ENCODE measurements at places on chromosomes 2 and 18.

DNA sequence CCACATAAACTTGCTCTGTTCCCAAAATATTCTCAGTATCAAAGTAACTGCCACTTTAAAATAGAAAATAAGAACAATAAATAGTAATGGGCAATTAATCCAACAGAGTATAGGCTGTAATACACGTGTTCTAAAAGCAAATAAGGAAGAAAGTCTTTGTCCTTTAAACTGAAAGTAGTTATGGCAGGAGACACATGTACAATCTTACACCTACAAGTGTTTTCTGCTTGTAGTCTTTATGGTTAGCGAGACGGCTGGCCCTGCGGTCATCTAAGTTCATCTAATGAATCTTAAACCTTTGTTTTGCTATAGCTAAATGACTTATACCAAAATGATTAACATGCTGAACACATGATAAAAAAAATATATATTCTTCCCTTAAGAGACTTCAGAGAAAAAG lies 32.4 kb downstream of the CYB5A start:
- no peak for DNase-seq

DNA sequence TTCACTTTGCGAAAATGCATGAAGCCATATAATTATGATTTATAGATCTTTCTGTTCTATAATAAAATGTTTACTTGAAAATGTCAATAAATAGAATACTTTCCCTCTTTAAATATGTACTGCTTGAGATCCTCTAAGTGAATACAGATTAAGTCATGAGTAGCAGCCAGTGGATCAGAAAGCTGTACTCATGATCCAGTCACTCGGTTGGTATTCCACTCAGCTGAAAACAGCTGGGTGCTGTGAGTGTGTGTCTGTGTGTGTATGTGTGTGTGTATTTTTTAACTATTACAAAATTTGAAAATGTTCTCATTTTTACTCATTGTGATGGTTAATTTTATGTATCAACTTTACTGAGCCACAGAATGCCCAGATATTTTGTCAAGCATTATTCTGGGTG lies 141.6 kb upstream of the CYP26B1 start:
- no peak for DNase-seq

DNA sequence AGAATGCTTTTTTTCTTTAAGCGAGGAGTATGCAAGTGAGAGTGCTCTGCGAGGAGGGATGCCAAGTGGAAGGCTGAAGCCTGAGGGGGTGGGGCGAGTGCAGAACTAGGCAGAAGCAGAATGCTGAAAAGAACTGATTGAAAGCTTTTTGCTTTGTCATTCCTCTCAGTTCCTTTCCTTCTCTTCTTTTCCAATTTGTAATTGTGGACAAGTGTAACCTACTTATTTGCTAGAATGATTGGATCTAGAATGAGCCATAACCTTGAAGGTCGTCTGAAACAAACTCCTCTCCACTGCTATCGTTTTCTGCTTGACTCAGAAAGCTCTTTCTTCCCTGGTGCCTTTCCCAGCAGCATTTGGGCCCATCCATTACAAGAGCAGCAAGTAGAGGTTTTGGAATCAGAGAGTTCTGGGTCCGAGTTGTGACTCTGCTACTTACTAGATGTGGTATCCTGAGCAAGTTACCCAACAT lies 115.3 kb downstream of the METTL8 start:
- peak; percentile 19 for DNase-seq

DNA sequence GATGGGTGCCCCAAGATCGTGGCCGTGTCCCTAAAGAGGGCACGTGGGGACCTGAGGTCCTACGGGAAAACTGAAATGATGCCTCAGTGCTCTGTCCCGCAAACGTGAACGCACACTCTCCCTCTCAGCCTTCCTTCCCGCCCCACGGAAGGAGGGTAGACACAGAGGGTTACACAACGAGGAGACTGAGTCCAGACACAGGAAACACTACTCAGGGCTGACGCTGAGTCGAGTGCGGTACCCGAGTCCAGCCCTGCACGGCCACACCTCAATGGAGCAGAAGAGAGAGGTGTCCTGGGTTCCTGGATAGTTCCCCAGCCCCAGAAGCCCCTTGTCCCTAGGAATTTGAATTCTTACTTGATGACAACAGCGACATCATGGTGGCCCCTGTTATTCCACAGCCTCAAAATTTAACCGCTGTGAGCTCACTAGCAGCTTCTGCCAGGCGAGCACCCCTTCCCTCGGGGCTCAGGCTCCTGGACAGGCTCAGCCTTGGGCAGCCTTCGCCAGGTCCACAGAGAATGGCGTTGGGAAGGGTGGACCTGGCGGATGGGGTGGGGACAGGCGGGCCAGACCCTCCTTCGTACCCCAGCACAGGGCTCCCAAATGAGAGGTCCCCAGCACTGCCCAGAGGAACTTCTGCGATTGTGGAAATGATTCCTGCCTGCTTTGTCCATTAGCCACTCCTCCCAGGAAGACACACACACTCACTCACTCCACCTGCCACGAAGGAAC lies 980 bp upstream of the RNPEPL1 start:
- no peak for DNase-seq

DNA sequence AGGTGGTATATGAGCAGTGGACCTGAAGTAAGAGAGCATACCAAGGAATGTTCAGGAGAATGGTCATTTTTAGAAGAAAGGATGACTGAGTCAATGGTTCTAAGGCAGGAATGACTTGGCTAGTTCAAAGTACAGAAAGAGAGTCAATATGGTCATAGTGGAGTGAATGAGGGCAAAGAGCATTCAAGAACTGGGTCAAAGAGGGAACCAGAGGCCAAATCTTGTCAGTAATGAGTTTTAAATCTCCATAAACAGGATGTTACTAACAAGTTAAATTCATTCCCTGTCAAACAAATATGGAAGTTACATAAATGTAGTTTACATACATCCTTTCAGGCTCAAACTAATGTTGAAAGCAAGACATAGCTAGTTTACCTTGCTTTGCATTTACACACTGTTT lies 16.1 kb downstream of the CALCRL start:
- DNase-seq, result no peak
